HS-5 (cell line): ENCODE measurements at places on chromosomes 3 and 15.

DNA sequence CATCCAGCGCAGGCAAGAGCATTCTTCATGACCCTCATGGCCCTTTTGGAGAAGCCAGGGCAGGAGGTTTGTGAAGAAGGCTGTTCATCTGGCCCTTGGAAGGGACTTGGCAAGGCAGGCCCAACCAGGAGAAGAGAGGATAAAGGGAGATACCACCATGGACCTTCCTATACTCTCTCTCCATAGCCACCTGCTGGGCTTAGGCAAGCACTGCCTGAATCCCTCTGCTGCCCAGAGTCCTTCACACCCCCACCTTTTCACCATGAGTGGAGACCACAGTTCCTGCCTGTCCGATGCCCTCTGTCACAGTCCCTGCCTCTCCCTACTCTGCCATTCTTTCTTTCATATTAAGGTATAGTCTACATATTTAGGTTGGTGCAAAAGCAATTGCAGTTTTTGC lies 10.6 kb upstream of the SFMBT1 start:
- DNase-seq, result no peak

DNA sequence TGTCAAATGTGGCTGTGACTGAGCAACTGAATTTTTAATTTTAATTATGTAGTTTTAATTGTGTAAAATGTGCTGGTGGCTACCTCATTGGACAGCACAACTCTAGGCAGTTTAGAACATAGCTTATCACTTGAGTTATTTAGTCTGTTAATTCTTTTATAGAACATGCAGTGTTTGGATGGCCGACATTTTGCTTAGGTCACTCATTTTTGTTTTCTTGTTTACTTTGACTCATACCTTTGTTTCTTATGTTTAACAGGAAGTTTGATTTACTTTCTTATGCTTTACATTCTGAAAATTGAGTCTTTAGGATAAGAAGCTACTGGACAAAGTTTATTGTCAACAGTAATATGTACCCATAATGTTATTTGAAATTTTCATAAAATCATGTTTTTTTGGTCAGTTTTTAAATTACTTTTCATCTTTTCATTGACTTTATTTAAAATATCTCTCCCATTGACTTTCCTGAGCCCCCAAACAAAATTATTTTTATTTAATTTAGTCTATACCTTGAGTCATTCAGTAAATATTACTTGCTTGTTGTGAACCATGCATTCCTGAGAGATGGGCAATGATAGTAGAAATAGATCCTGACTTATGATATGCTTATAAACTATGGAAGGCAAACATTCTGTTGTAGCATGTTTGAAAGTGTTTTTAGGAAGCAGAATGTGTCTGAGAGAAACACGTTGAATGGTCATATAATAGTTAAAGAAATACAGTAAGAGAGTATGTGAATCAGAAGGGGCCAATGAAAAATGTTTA lies 60.6 kb downstream of the TCF12 start:
- peak; percentile 53 for DNase-seq

- no peak for DNase-seq
These were observed 104.5 kb downstream of the VGLL4 start for GRCh38 chr3:11539218-11539617.

DNA sequence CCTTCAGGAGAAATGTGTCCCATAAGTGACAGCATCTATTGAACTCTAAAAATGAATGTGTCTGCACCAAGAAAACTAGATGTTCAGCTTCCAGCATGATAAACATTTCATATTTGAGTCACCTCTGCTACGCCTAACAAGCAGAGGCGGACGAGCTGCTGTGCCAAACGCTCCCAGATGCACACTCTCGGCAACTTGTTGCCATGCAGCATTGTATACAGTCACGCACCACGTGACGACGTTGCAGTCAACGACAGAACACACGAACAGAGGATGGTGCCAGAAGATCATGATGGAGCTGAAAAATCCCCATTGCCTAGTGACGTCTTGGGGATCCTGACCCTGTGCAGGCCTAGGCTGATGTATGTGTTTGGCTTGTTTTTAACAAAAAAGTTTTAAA lies 137.5 kb downstream of the XXYLT1 start:
- no peak for DNase-seq

- no peak for DNase-seq
These were observed 35.0 kb upstream of the CAPN7 start for GRCh38 chr3:15171096-15171495.

- no peak for DNase-seq
These were observed 1.7 kb downstream of the STOML1 start for GRCh38 chr15:73990250-73991005.
